ENCODE measurements at places on chromosomes 6 and 20.

DNA sequence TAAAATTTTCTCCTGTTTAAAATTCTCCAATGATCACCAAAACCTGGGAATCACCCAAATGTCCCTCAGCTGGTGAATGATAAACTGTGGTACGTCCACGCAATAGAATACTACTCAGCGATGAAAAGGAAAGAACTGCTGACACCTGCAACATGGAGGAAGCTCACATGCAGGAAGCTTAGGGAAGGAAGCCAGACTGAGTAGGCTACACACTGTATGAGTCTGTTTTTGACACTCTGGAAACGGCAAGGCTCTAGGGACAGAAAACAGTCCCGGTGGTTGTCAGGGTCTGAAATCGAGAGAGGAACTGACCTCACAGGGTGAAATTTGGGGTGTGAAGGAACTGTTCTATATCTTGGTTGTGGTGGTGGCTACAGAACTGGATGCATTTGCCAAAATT, 25.2 kb upstream of the TLDC2 start:
- DNase-seq, result no peak

- DNase-seq, result peak; percentile 80
Observed at GRCh38 chr6:99588618-99589289, 17.9 kb upstream of the PRDM13 start.

DNA sequence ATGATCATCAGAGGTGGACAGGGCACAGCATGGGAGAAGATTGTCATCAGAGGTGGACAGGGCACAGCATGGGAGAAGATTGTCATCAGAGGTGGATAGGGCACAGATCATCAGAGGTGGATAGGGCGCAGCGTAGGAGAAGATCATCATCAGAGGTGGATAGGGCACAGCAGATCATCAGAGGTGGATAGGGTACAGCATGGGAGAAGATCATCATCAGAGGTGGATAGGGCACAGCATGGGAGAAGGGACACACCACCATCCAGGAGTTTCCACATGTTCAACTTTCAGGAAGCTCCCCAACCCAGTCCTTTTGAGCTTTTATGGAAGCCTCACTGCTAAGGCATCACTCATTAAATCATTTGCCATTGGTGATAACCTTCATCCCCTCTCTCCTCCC, 104.1 kb downstream of the MAP7 start:
- DNase-seq, result no peak

DNA sequence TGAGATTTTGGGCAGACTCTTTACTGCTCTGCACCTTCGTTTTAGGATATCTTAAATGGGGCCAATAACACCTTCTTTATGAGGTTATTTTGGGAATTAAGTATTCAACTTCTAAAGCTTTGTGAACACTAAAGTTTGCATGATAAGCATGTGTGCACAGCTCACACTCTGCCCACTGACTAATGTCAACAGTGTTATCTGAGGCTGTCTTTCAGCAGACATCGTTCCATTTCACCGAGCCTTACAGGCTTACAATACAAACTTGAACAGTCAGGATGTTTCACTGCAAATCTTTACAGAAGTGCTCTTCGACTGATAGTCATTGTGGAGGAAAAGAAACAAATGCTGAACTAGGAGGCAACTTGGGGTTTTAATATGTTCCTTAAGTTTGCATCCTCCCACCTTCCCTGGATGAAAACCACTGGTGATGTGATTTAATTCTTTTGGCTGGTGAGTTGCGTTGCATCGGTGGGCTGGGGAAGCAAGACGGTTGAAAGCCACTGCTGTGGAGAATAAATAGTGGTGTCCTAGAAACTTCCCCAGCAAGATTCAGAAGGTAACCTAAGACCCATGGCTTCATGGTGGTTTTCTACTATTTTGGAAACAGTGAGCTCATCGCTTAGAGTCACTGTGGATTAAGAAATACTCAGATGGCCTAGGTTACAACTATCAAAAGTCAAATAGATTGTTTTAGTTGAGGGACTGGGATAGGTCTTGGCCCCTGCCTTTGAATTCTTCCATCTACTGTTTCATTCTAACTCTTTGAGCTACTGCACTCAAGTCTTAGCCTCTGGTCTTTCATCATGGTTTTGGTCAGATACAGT, 167.2 kb upstream of the MAP3K7 start:
- no peak for DNase-seq

- peak; percentile 11 for DNase-seq
Observed at GRCh38 chr20:2210646-2211552, 84.9 kb upstream of the TGM3 start.

DNA sequence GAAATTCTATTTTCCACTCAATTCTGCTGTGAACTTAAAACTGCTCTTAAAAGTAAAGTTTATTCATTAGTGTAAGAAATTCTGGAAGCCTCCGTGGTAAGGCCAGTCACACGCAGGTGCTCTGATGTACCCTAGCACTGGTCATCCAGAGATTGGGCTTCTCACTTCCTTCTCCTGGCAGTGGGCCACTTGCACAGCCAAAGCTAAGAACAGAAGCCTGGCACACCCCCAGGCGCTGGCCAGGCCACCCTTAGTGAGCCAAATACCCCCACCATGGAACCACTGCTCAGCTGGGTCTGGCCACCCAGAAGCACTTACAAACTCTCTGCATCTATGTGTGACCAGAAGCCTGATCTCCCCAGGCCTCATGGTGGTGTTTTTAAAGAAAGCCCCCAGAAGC, 35.3 kb upstream of the ARFGEF2 start:
- no peak for DNase-seq

DNA sequence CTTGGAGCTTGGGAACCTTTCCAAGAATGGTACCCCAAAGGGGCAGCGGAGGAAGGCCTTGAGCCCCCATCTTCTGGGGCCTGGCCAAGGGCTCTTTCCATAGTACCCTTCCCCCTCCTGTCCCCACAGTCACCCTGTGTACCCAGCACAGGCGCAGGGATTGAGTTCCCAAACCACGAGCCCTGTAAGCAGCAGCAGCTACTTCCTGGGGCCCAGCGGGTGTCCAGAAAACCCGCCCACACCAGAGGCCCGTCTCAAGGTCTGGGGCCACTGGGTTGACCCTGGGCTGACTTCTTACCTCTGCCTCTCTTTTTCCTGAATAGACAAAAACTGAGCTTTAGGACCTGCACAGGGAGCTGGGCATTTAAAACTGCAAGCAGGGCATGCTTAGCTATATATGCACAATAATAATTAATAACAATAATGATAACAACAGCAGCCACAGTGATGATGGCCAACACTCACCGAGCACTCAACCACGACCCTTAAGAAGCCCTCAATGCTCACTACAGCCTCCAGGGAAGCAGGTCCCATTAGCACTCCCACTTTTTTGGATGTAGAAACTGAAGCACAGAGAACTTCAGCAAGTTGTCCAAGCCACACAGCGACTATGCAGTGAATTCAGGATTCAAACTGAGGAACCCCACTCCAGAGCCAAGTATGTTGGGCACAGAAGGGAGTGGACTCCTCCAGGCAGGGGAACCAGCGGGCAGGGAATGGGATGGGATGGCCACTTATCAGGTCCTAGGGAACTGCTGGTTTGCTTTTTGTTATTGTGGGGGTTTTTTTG, 14.5 kb downstream of the NOL4L start:
- DNase-seq, result no peak

- DNase-seq, result no peak
Observed at GRCh38 chr20:24002896-24003295, 14.3 kb upstream of the GGTLC1 start.

- DNase-seq, result no peak
Observed at GRCh38 chr6:103719545-103719944, 1140.2 kb downstream of the HACE1 start.

GRCh38 chr20:54633374-54634355, 158.3 kb downstream of the DOK5 start:
- no peak for DNase-seq

- DNase-seq, result peak; percentile 36
Observed at GRCh38 chr6:30750379-30750668, 6.0 kb upstream of the IER3 start.

DNA sequence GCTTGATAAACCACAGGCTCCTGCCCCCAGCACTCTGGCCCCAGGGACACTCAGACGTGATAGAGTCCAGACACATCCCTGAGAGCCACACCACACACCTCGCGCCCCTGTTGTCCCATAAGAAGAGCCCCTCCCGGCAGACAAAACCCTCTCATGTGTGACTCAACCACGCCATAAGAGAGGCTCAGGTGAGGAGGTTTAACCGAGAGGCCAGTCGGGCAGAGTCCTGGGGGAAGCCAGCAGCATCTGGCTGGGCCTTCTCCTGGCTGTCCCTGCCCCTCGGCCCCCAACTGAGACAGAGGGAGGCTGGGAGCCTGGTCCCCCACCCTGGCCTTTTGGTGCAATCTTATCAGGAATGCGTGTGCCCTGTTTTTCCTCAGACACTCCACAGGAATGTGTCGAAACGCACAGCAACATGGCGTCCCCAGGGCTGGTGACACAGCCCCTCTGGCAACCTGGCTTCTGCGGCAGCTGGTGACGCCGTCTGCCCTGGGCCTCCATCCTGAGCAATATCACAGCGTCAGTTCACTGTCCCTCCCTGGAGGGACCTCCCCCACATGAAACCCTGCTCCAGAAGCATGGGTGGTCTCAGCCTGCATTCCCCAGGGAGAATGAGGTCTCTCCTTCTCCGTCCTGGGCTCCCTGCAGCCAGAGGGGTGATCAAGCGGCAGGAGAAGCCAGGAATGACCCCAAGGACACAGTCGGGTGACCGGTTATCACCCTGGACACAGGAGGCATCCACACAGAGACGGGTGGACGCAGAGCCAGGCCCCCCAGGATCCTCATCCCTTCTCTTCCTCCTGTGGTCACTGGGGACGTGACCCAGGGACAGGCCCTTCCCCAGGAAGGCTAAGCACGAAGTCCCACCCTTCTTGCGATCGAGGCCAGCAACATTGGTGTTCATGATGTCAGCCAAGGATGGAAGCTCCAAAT, 156.6 kb upstream of the AFDN start:
- no peak for DNase-seq

DNA sequence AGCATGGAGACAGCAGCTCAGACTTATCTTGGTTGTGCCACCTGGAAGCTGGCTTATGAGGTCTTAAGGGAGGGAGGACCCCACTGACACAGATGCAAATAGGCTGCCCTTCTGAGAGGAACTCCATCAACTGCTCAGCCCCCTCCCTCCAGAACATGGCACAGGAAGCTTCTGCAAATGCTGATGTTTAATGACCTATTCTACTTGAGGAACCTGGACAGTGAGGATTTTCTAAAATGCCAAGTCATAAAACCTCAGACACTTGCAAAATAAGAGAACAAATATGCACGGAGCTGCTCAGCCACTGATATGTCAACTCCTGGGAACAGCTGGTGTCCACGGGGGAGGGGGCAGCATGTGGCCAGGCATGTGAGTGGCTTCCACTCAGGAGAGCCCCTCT, 3.5 kb downstream of the CST9 start:
- no peak for DNase-seq

DNA sequence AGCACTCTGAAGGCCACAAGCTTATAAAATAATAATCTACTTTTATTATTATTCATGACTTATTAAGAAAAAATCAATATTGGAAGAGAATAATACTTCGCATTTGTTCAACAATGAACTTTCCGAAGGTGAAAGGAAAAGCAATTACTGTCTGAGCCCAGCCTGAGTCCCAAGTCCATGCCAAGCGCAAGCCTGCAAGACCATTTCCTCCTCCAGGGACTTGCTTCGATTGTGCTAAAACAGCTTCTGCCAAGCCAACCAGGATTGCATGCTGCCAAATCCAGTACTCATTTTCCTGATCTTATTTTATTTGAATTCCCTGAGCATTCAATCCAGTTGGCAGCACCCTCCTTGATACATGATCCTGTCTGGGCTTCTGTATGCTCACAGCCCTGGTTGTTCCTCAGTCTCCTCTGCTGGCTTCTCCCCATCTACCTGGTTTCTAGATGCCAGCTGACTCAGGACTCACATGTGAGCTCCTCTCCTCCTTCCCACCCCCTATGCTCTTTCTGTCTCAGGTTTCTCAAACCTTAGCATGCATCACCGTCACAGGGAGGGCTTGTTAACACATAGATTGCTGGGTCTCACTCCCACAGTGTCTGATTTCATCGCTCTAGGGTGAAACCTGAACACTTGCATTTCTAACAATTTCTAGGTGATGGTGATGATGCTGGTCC, 55.9 kb upstream of the PSMF1 start:
- no peak for DNase-seq

- DNase-seq, result peak; percentile 24
Observed at GRCh38 chr20:10939331-10939941, 265.6 kb upstream of the JAG1 start.

DNA sequence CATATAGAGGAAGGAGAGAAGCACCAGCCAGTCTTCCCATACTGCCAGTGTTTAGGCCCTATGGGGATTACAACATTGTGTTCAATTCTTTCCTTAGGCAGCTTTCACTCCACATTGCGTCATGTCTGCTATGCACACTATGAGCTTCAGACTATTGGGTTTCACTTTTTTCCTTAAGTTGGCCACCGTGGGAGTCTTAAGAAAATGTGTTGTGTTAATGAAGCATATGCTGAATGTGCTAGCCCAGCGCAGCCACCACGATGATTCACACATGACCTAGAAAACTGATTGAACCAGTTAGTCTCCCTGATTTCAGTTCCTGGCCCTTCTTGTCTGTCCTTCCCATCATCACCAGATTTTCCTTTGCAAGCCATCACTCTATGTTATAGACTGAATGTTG, 21.5 kb downstream of the TUBB2B start:
- peak; percentile 57 for DNase-seq

DNA sequence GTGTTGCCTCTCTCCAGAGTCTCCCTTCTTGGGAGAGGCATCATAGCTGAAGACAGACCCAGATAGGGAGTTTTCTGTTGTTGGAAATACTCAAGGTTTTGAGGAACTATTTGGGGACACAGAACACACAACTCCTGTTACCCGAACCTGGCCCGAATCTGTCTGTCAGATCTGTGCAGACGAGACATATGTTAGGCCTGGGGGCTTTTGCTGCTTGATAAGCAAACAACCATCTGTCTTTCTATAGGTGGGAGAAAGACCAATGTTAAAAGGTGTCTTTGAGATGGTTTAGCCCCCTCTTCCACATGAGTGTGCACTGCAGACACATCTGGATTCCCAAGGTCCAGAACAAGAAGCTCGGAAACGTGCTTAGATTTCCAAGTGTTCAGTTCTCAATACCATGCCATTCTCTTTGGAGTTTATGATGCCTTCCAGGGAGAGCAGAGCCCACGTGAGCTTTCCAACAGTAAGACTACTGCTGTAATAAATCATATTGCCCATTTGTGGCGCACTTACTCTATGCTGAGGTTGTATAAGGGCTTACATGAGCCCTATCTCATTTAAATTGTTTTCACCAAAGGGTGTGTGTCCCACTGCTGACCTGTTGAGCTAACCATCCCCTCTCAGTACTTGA, 3.8 kb upstream of the STX16 start:
- no peak for DNase-seq

DNA sequence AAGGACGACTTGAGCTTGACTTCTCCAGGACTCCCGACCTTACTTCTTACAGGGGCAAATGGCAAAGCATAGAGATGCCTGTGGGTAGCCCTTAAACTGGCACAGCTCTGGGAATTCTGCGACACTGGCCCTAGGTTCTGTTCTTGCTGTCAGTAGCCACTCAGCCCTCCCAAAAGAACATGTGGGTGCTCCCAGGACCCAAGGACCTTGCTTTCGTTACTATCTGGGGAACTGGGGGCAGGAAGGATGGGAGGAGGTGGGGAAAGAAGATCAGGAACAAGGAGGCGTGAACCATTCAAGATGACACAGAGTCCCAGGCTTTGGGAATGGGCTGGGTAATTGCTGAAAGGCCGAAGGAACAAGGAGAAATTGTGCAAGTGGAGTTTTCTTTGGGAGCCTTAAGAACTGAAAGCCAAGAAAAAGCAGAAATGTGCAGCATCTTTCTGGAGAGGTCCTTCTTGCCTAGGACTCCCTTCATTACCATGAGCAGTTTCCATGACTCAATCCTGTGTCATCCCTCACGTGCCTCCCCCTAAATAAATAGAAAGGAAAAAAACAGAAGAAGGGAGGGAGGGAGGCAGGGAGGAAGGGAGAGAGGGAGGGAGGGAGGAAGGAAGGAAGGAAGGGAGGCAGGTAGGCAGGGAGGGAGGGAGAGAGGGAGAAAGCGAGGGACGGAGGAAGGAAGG, 284.6 kb upstream of the FOXQ1 start:
- DNase-seq, result peak; percentile 71
